AG04450 (cell line): ENCODE measurements at places on chromosomes 13 and 19. TPM values are rescaled to one million over a fixed set of nuclear protein-coding genes. Genes with fewer than 3 reads are reported as not detected.

DNA sequence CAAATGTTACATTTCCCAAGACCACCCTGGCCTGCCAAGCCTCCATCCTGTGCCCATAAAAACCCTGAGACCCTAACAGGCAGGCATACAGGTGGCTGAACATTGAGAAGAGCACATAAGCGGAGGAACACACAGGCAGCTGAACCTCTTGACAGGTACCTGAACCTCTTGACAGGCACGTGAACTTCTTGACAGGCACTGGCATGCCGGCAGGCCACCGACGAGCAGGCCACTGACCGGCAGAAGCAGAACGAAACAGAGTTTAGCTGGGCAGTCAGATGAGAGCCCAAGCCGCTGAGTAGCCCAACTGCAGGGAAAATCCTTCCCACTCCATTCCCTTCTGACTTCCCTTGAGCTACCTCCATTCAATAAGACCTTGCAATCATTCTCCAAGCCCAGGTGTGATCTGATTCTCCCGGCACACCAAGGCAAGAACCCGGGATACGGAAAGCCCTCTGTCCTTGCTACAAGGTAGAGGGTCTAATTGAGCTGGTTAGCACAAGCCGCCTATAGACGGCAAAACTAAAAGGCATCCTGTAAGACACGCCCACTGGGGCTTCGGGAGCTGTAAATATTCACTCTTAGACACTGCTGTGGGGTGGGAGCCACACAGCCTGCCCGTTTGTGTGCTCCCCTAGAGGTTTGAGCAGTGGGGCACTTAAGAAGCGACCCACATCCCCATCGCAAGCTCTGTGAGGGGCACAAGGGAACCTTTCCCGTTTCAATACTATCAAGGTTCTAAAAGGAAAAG is 2613.9 kb upstream of the PCDH20 start:
- DNase-seq, result no peak

DNA sequence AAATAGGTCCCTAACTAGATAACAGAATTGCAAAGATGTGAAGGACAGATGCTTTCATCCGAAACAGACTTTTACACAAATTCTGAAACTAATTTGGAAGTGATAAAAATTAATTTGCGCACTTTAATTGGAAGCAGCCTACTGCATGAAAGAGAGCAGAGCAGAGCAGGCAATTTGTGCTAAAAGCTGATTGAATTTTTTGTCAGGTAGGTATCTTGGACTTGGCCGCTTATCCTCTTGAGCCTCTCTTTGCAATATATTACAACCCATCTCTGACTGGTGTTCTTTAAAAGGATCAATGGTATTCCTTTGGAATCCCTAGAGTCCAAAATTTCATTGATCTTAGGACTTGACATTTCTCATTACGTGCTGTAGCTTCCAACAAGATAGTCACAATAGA is 183.3 kb upstream of the MAB21L1 start:
- no peak for DNase-seq

GRCh38 chr19:50490991-50491472 is 14.4 kb upstream of the GARIN5A start:
- no peak for DNase-seq

Gene PRSS57
- polyA plus RNA-seq, result not detected in 2 replicates

Gene NCAN
- polyA plus RNA-seq, result not detected in 2 replicates

Gene ERFL
- not detected in 2 replicates for polyA plus RNA-seq
